ENCODE measurements at places on chromosomes 7 and 10.

- DNase-seq: peak; percentile 53
Observed at GRCh38 chr10:118373786-118374185, 31.7 kb upstream of the FAM204A start.

GRCh38 chr7:138875794-138876193, 77.8 kb upstream of the ATP6V0A4 start:
- peak; percentile 87 for DNase-seq

DNA sequence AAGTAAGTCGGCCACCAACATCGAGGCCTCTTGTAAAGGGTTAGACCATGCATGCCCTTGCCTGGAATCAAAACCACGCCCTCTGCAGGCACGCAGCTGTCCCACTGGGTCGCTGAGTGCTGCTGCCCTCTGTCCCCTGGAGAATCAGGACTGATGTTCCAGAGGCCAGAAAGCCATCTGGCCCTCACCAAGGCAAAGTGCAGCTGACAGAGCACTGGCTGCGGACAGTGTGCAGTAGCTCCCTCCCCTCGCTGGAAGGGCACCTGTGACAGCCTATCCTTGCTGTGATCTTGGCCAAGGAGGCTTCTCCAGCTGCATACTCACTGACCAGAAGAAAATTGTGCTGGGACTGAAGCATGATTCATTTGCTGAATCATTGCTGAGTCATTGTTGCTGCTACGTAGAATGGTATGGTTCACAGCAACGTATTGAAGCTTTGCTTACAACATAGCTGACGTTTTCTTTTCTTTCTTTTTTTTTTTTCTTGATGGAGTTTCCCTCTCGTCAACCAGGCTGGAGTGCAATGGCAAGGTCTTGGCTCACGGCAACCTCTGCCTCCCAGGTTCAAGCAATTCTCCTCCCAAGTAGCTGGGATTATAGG, 30.4 kb downstream of the DDC start:
- peak; percentile 98 for DNase-seq

- no peak for DNase-seq
Observed at GRCh38 chr7:148967602-148968001, 60.7 kb downstream of the PDIA4 start.

- no peak for DNase-seq
Observed at GRCh38 chr7:55110282-55110992, 91.6 kb downstream of the EGFR start.

DNA sequence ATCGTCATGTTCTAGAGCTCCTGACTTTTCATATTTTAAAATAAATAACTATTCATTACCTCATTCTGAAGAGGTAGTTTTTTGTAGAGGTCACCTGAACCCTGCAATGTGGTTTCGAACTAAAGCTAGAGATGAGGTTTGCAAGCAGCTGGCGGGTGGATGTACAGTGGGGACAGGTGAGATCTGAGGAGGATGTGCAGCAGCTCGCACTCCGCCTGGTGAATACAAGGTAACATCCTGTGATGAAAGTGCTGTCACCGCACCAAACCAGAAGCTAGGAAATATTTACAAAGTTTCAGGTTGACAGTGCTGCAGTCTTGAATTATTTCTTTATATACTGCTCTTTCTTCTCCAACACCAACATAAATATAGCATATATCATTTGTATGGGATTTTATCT, 26.5 kb downstream of the NDUFB2 start:
- no peak for DNase-seq

DNA sequence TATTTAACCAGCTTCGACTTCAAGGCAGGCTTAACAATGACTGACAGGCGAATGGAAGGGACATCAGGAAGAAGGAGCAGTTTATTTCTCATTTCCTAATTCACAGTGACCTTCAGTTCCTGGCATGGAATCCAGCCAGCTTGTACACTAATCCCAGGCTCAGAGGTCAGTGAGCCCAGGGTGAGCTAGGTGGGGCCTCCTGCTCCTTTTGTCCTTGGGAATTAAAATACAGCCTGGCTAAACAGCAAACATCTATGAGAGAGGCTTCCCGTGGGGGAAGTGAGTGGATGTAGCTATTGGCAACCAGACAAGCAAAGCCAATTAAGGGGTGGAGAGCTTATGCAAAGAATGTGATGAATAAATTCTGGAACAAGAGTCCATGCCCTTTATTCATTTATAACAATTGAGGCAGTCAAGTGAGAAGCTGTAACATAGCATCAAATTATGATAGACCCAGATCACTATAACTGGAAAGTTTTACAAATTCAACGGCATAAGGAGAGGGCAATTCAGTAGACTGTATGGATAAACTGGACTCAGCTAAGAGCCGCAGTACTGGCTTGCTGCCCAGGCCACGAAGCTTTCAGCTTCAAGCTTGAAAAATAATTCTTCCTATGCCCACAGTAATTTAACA, 57.1 kb downstream of the STK17A start:
- DNase-seq: no peak

GRCh38 chr10:48470115-48470892, 134.6 kb downstream of the ARHGAP22 start:
- DNase-seq: no peak

DNA sequence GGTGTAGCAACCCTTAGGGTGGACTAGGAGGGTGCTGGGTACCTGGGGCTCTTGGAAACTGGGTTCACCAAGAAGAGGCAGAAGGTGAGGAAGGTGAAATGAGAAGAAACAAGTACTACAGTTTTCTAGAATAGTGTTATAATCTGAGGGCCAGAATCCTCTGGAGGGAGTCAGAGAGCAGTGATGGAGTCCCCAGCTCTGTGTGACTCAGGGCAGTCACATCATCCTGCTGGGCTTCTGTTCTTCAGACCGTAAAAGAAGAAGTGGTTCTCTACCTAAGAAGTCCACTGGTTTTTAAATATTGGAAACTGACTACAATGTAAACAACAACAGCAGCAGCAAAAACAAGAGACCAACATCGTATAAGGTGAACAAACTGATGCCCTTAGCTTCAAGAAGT, 197.3 kb downstream of the PRPF18 start:
- peak; percentile 20 for DNase-seq

- no peak for DNase-seq
Observed at GRCh38 chr10:63206997-63207811, 74.1 kb downstream of the NRBF2 start.

- no peak for DNase-seq
Observed at GRCh38 chr10:26440088-26440470, 1.9 kb downstream of the APBB1IP start.

DNA sequence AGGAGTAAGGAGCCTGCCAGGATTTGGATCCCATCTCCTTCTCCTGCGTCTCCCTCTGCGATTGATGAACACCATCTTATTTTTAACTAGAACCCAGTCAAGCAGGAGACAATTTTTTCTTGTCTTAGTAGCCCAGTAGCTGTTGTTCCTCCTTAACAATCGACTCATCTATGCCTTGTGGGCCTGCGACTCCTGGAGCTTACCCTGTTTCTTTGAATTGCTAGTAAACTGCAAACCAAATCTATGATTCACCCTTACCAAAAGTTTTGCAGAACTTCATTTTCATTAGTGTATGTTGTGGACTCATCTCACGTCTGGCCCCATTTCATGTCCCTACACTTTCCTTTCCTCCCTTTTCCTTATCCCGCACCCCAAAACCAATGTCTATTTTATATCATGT, 37.7 kb downstream of the TRIL start:
- DNase-seq: no peak

- DNase-seq: no peak
Observed at GRCh38 chr10:48670978-48671913, 13.4 kb upstream of the WDFY4 start.

GRCh38 chr10:102131286-102132170, 1.3 kb upstream of the PPRC1 start:
- DNase-seq: no peak

- no peak for DNase-seq
Observed at GRCh38 chr7:104018425-104018824, 29.0 kb upstream of the RELN start.

GRCh38 chr10:46540412-46541016, 15.9 kb downstream of the GPRIN2 start:
- no peak for DNase-seq

- no peak for DNase-seq
Observed at GRCh38 chr7:122727759-122728158, 25.0 kb upstream of the RNF148 start.

- no peak for DNase-seq
Observed at GRCh38 chr10:128506423-128506822, 380.2 kb upstream of the MKI67 start.

- DNase-seq: no peak
Observed at GRCh38 chr10:50613150-50613549, 10.6 kb downstream of the SGMS1 start.

GRCh38 chr7:147436718-147437117, 1153.8 kb upstream of the C7orf33 start:
- no peak for DNase-seq

DNA sequence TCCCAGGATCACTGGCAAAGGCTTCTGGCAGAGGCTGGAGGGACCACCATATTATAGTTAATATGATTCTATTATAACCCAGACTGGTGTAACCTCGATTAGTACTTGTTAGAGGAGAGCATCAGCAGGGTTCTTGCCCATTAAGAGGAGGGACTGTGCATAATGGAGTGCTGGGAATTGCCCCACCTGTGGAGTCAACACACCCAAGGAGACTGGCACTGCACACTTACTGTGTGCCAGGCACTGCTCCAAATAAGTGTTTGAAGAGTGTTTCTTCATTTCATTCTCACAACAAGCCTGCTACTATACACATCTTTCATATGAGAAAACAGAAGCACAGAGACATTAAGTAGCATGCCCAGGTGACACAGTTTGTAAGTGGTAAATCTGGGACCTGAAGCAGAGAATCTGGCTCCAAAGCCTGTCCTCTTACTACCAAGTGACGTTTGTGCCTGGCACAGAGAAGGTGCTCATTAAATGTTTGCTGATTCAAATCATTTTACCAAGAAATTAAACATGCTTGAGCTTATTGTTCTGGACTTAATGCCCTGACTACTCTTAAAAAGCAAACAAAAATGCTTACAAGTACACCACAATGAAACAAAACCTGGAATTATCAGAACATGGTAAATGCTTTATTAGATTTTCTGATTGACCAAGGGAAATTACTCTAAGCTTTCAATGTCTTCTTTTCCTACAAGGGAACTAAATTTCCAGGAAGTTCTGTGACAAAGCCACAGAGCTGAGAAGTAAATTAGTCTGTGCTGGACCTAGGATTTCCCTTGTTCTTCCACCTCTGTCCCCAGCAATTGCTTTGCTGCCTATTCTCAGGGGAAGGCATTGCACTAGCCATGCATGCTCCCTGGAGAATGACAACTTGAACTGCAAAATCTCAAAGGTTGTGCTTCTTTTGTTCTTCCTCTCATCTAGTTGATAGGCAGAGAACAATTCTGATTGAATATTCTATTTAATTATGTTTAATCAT, 809 bp downstream of the SLC13A1 start:
- no peak for DNase-seq

DNA sequence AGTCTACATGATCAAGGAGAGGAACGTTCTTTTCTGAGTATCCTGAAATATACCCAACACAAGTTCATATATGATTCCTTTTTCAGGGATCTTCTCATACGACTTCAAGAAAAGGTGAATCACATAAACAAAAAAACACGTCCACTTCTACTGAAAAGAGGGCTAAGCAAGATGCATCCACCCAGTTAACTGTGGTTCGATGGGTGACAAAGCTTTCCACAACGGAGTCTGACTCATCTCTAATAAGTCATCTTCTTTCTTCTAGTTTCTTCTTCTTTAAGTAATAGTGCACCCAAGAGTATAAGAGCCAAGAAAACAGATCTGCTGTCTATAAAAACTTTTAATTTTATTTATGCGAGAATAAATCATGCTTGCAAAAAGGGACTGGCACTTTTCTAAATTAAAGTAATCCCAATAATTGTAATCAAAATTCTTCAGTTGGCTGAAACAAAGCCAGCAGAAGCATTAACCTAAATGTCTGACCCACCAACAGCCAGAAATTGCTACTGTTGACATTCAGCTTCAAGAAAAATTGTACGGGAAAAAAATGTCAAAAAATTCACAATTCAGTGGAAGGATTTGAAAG, 146.9 kb upstream of the ANK3 start:
- no peak for DNase-seq

- no peak for DNase-seq
Observed at GRCh38 chr10:49617121-49618020, 3.5 kb downstream of the CHAT start.

- DNase-seq: no peak
Observed at GRCh38 chr7:129908181-129908580, 44.6 kb downstream of the UBE2H start.

DNA sequence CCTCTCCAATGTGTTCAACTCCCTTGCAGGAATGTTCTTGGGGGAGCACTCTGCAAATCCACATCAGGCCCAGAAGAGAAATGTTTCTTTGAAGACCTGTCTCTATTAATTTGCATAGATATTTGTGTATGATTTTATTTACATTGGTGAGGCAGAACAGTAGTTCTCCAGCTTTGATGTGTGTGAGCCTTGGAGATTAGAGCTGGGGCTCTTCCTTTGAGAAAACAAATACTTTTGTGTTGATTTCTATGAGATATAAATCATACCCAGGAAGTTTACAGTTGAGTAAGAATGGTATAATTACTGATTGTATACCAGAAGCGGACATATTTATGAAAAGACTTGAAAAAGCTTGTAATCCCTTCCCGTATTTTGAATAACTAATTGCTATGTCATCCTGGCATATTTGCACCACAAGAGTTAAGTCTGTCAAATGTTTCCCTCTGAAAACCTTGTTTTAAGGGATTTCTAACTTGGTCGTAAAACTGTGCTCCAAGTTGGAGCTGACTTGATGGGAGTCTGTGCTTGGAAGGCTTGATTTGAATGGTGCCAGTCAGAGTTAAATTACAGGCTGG, 468.5 kb downstream of the LRMDA start:
- DNase-seq: no peak

DNA sequence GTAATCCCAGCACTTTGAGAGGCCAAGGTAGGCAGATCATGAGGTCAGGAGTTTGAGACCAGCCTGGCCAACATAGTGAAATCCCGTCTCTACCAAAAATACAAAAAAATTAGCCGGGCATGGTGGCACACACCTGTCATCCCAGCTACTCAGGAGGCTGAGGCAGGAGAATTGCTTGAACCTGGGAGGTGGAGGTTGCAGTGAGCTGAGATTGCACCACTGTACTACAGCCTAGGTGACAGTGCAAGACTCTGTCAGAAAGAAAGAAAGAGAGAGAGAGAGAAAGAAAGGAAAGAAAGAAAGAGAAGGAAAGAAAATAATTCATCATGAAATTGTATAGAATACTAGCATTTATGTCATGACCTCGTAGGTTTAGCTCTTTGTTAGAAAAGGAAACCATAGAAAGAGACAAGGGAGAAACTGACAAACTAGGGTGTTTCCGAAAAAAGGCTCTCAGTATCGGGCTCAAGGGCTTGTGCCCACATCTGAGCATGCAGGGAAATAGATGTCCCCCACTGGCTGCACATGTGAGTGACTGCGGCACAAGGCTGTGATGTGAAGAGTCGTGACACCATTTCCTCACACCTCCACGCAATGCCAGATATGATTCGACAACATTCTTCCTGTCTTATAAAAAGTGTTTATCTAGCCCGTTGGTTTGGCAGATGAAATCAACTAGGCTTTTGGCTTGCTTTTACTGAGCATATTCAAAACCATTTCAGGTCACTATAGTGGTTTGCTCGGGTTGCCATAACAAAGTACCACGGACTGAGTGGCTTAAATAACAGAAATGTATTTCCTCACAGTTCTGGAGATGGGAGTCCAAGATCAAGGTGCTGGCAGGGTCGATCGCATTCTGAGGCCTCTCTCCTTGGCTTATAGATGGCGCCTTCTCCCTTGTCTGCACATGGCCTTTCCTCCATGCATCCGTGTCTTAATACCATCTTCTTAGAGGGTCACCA, 2.0 kb downstream of the SRGN start:
- DNase-seq: no peak

- DNase-seq: peak; percentile 98
Observed at GRCh38 chr10:63515002-63515763, 6.0 kb upstream of the REEP3 start.
